Left renal cortex interstitium (tissue), 4 donors: ENCODE measurements at places on chromosomes 6 and 20.

DNA sequence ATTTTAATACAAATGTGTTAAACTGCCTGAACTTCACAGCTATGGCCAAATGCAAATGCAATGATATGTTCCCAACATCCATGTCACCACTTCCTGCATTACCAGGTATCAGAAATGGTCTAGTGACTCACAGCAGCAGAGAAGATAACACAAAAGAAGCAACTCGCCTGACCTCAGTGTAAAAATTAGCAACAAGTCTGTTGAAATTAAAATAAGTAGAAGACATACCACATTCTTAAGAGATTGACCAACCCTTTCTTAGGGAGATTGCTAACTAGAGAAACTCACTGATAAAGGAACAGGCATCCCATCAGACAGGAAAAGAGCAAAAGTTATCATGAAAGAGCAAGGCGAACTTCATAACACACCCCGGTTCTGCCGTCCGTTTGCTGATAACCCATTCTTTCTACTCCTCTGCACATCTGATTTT, 45.1 kb downstream of the RNASET2 start:
- no peak for DNase-seq

DNA sequence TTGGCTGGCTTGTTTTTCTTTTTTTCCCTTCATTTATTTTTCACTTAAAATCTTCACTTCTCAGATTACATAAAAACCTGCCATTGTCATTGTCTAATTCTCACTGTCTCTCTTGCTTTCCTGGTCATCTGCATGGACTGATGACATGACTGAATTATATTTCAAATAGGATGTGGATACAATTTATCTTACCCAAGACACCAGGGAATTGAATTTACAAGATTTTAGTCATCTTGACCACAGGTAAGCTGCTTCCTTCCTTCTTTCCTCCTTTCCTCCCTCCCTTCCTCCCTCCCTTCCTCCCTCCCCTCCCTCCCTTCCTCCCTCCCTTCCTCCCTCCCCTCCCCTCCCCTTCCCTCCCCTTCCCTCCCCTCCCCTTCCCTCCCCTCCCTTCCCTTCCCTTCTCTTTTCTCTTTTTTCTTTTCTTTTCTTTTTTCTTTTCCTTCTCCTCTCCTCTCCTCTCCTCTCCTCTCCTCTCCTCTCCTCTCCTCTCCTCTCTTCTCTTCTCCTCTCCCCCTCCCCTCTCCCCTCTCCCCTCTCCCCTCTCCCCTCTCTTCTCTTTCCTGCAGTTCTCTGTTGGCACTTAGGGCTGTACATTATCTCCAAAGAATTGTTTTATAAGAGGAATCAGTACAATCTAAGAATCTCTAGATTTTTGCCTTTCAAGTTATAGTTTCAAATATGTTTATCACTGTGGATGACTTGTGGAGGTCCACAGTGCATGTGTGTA, 171.5 kb downstream of the CARMIL1 start:
- DNase-seq: no peak

DNA sequence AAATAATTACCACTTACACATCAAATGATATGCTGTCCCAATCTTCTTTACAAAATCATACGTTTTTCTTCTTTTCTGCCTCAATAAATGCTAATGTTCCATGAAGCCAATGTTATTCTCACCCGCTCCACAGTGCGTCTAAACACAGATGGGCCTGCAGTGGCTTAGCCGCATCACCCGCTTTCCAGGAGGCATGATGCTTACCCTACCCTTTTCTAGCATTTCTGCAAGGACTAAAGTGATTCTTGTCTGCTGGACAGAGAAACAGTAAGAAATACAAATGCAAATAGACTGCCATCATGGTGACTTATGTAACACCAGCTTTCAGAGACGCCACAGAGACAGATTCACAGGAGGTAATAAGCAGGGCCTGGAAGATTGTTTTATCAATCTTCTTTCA, 104.4 kb downstream of the RNASET2 start:
- no peak for DNase-seq

- no peak for DNase-seq
Observed at GRCh38 chr6:156009656-156010055, 554.0 kb upstream of the NOX3 start.

GRCh38 chr6:111835807-111836206, 37.4 kb downstream of the FYN start:
- no peak for DNase-seq

- DNase-seq: no peak
Observed at GRCh38 chr6:163974322-163974721, 559.8 kb downstream of the QKI start.

GRCh38 chr6:37653933-37654565, 43.6 kb downstream of the MDGA1 start:
- no peak for DNase-seq

GRCh38 chr6:129267028-129267427, 384.1 kb downstream of the LAMA2 start:
- no peak for DNase-seq
